SJCRH30 (cell line): ENCODE measurements at places on chromosomes 5 and 9.

DNA sequence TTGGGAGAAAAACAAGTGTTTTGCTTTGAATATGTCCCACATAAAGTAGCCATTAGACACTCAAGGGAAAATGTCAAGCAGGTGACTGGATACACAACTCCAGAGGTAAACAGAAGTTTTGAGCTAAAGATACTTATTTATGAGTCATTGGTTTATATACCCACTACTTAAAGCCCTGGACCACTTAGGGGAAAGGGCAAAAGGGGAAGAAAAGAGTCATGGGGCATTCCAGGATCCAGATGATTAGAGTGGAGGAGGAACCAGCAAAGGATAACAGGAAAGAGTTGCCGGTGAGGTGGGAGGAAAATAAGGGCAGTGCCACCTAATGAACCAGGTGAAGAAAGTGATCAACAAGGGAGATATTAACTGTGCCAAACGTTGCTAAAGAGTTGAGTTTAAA, 254.2 kb upstream of the NR4A3 start:
- no peak for DNase-seq

- DNase-seq = peak; percentile 15
Measured at GRCh38 chr5:111159845-111160244, 64.3 kb upstream of the CAMK4 start.

- DNase-seq = no peak
Measured at GRCh38 chr9:34601937-34602573, 9.8 kb downstream of the RPP25L start.

DNA sequence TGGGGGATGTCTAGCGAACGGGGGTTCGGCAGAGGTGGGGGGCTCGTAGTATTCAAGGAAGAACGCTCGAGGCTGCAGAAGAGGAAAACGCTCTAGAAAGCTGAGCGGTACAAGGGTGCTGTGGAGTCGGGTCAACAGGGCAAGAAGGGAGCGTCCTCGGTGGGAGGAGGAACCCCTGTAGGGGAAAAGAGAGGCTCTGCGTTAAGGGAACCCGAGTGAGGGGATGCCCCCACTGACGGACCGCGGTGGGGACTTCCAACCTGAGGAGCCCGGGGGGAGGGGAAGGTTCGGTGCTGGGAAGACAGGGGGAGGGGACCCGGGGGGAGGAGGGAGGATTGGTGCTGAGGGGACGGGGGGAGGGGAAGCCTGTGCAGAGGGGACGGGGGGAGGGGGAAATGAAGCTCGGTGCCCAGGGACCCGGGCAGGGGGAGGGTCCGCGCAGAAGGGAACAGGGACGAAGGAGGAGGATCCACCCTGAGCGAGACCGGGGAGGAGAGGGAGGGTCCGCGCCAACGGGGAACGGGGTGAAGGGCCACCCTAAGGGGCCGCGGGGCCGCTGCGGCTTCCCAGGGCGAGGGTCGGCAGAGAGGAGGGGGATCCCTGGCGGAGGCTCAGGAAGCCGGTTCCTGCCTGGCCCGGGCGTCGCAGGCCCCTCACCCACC, 621 bp downstream of the NR6A1 start:
- peak; percentile 57 for DNase-seq

DNA sequence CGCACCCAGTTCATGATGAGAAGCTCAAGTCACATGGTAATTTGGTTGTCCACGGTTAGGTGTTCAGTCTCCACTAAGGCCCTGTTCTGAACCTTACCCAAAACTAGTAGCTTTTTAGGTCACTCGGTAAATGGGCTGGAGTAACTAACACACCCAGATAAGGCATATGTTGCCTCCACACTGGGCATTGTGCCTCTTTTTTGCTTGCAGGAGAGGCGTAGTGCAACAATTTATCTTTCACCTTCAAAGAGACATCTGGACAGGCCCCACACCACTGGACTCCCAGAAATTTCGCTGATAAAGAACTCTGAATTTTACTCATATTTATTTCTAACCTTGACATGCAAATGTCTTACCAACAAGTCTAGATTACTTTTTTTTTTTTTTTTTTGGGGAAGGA, 16.8 kb upstream of the PTGES start:
- no peak for DNase-seq

DNA sequence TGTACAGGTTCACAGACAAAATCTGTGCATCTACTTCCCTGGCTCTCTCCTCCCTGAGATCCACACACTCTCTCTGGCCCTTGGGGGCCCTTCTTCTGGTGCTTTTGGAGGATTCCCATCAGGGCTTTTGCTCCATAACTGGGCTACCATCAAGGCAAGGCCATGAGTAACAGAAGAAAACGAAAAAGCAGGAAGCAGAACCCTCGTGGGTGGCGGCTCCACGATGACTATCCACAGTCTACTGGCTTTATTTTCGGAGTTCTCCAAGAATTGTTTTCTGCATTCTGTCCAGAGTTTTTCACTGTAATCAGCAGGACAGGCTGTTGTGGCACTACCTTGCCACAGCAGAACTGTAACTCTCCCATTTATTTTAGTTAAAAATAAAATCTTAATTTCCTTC, 19.9 kb downstream of the PNPLA7 start:
- no peak for DNase-seq
